ENCODE measurements at places on chromosomes 3 and 15.

DNA sequence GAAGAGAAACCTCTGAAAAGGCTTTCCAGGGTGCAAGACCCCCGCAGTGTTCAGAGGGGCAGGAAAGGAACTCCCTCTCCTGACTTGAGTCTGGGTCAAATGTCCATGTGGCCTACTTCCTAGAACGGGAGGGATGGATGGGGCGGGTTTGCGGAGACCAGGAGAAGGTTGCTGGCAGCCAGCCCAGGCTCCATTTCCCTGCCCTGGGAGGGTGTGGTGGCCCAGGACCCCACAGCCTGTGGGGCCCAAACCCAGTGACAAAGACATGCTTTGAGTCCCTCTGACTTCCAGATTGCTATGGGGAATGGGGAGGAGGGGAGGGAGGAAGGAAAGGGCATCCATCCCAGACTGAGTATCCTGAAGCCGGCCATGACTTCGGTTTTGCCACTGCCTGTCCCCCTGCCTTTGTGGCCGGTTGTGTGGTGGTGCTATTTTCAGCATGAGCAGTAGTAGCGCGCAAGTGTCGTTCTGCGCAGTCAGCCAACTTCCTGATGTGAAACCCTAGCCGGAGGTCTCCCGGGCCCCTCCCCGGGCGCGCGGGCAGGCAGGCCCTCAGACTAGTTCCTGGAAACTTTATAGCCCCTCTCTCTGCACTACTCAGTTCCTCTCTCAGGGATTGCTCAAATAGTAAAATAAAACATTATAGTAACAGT lies 24.4 kb downstream of the MAGEF1 start:
- no peak for DNase-seq

- no peak for DNase-seq
Measured at GRCh38 chr3:4525560-4526223, 32.5 kb downstream of the ITPR1 start.

- no peak for DNase-seq
Measured at GRCh38 chr15:59896663-59897074, 107.4 kb upstream of the FOXB1 start.

DNA sequence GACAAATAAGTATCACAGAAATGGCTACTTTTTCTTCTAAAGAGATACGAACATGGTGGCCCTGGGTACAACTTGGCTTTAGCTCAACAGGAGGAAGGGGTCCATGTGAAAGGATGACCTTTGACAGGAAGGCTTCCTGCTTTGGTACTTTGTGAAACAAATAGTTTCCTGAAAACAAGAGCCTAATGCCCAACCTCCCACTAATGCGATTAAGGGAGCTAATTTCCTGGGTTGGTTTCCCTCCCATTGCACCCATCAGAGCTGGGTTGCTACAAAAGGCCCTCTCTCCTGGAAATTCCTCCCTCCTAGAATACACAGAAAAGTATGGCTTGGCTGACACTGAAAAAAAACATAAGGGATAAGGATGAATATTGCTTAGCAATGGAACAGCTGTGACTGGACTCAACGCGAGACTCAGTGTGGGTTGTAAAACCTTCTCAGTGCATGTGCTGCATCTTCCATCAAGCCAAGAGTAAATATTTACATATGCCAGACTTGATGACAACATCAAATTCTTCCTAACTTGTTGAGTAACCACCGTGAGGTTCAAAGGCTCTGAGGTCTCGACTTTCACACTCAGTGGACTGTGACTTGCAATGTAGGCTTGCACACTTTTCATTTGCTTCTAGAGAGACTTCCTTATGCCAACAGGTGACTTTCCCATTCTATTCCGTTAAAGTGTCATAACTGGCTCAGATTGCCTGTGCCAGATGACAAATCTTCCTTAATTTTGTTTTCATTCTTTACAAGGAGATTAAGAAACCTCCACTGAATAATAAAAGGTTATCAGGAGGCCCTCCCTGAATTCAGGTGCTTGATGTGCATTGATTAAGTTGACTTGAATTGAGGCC lies 60.1 kb downstream of the ADAMTS9 start:
- no peak for DNase-seq

- DNase-seq, result no peak
Measured at GRCh38 chr3:109072194-109072593, 45.7 kb downstream of the MORC1 start.

DNA sequence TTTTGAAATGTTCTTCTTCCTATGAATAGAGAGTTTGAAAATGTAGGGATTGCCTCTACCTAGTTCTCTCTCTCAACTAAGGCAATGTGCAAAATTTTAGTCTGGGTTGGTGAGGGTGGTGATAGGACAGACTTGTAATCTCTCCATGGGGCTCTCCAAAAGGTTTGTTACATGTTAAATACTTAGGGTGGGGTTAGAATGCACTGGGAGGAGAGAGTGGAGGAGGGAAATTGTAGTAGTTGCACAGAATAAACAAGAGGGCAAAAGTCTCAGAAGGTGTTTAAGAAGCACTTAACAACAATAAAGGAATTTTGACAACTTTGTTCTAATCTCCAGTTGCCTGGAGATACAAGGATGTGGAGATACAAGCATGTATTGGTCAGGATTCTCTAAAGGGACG lies 230.4 kb downstream of the NECTIN3 start:
- no peak for DNase-seq

DNA sequence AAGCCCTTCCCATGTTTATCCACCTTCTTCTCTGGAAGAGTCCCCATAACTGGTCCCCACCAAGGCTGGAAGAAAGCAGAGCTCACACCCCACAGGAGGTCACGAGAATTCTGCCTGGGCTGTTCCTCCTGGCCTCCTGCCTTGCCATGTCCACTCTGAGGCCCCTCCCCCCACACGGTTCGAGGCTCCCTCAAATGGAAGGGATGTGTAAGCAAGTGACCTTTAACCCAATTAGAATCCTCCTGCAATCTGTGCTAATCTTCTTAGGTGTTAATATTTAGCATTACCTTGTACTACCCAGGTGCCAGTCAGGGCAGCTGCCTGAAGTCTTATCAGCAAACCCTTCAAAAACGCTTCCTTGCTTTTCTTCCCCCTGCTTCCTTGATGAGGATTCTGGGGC lies 32.4 kb upstream of the DYNC1LI1 start:
- no peak for DNase-seq

GRCh38 chr3:84566256-84566655 lies 392.5 kb upstream of the CADM2 start:
- DNase-seq, result no peak

DNA sequence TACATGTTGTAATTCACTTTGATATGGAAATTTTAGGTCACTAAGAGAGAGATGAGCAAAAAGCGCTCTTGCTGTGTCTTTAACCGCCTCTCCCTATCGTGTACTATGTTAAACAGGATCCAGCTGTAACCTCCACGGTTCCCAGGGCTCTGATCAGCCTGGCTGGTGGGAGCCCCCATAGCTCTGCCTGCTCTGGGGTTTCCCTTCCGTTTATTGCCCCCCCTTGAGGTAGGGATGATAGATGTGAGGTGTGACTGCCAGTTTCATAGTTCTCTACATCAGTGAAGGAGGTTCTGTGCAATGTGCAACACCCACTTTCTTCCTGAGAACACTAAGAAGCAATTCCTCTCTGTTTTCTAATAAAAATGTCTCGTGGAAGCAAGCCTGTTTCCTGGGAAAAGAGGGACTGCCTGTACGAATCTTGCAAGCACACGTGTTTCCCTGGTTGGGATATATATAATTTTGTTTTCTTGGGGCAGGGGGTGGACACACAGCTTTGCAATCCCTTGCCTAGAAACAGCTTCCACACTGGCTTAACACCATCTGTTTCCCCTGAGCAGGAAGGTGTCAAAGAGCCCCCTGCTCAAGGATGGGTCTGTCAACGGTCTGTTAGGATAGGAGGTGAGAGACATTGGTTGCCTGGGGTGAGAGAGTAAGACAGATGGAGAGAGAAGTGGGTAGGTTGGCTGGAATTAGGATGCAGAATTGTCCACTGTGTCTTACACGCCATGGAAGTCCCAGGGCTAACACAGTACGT lies 23.8 kb downstream of the CORO2B start:
- no peak for DNase-seq

DNA sequence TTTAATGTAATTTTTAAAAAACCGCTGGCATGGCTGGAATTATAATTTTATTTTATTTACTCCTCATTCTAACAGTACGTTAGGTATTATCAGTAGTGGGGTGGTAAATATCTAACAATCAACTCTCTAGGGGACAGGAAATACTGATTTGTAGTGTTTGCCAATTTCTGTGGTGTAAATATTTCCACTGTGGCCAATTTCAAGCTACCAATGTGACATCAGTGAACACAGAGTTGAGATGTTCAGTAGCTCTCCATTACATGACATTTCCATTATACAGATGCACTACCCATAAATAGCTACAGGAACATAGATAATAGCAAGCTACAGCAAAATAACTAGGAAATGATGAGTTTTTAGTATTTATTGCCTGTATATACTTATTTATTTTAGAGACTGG lies 10.0 kb upstream of the ARL8B start:
- DNase-seq, result no peak

DNA sequence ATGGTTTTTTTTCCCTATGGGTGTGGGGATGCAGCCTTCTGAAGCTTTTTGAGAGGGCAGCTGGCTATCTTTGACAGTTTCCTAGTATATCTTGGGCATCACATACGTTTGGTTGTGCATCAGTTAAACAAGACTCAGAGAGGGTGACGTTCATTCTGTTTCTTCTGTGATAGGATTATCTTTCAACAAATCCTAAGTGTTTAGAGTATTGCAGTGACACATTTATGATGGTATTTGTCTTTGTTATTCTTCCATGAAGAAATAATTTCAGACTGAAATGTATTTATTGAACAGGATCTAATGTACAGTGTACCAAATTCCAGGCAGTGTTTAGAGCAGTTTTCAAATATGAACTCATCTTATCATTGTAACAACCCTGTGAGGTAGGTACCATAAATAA lies 114.4 kb downstream of the PLCL2 start:
- DNase-seq, result no peak

DNA sequence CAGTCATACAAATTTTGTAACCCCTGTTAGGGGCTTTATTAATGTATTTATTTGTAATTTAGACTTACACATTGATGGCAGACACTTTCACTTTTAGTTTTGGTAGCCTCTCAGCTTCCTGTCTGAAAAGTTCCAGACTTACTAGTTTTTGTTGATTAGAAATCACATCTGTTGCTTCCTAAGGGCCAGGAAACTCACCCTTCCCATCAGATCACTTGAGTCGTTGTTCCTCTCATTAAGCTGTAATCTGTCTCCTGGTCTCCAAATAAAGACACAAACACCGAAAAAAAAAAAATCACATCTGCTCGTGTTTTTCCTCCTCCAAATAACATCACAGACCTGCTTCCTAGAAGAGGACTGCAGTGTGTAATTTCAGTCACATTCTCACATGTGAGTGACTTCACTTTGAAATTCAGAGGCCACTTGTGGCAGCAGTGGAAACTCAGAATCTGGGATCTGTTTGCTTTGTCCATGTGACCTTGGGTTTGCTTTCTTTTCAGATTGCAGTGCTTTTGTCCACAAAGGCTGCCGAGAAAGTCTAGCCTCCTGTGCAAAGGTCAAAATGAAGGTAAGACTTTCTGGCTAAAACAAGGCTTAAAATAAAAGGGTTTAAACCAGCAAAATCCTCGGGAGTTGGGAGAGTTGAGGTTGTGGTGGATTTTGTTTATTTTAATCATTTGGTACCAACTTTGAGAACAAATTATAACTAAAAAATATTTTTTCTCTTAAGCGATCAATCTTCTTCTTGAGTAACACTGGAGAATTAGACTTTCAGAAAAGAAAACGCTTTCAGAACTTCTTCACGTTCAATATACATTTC lies 87.0 kb downstream of the KLHL25 start:
- DNase-seq, result no peak

DNA sequence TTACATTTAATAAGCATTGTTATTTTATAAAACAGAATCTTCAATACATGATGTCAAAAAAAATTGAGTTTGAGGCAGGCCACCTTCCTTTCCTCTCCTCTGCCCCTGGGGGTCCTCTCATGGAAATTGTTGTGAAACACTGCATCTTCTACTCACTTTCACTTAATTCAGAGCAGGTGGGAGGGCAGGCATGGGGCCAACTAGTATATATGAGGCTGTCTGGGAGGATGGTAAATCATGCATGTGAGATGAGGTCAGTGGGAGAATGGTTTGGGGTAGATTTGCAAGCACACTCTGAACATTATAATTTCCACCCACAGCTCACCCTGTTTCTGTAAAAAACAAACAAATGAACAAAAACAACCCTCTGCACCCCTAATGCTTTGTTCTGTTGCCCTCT lies 10.4 kb upstream of the CCDC14 start:
- DNase-seq, result no peak

- DNase-seq, result no peak
Measured at GRCh38 chr3:157089455-157090221, 70.3 kb downstream of the CCNL1 start.

- no peak for DNase-seq
Measured at GRCh38 chr15:48317221-48317620, 14.0 kb upstream of the DUT start.

DNA sequence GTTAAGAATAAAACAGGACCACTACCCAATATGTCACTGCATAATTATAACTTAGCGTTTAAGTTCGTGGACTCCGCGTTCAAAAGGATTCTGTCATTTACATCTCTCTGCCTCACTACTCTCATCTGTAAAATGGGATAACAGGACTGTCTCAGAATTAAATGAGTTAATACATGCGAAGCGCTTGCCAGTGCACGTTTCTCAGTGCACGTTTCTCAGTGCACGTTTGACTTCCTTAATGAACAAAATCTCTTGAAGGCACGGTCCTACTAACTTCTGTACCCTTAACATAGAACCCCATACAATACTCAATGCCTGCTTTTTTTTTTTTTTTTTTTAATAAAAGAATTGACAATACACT lies 499 bp downstream of the RABL3 start:
- DNase-seq, result no peak

- DNase-seq, result no peak
Measured at GRCh38 chr3:159245871-159246270, 444.0 kb downstream of the MFSD1 start.

DNA sequence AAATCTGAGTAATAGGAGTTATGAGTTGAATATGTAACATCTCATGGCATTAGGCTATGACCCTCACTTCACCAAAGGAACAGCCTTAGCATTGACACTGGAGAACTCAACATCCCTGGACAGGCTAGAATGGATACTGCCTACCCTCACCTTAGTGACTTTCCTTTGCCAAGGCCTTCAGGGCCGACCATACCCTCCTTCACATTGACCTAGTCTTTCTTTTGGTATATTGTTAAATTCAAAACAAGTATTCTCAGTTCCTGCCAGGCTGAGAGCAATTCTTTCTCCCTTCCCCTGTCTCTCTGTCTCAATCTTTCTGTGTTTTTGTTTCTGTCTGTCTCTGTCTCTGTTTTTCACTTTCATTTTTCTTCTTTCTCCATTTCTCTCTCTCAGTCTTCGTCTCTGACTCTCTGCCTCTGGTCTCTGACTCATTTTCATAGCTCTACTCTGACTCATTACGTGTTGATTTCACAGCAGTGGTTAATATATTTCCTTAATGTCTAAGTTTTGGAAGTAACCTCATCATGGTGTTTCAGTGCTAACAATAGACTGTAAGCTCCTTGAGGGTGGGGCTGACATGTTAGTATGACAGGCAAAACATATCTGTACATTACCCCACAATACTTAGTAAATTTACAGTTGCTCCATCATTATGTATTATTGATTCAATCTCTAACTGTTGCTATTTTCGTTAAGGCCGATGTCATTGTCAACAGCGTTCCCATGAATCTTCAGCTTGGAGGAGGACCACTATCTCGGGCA lies 32.5 kb downstream of the PARP15 start:
- DNase-seq, result no peak

- DNase-seq, result no peak
Measured at GRCh38 chr15:92801774-92802464, 98.2 kb upstream of the CHD2 start.

Data from stimulated activated CD8-positive, alpha-beta memory T cell treated with anti-CD3 and anti-CD28 coated beads, Interleukin-4, amount 100 ng/mL, for 1 hour (primary cell).